CD4-positive, alpha-beta T cell treated with Interferon alpha-2 for 1 hour (primary cell): ENCODE measurements at places on chromosomes 13 and 19.

DNA sequence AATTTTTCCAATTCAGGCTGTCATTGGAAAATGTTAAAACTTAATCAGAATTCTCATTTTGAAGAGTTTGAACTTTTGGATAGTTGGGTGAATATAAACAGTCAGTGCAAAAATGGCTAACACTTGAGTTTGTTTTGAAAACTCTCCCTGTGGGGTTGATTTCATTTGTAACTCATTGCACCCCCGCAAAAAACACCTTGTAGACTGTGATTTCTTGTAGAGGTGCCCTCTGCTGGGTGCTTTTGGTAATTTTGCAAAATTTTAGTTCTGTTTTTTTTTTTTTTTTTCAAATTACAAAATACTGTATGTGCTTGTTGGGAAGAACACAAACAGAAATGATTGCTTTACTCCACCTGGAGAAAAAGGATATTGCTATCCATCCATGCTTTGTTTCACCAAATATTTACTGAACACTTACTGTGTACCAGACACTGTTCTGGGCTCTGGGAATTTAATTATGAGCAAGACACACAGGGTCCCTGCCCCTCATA, 28.2 kb upstream of the GPI start:
- peak; percentile 70 for DNase-seq

DNA sequence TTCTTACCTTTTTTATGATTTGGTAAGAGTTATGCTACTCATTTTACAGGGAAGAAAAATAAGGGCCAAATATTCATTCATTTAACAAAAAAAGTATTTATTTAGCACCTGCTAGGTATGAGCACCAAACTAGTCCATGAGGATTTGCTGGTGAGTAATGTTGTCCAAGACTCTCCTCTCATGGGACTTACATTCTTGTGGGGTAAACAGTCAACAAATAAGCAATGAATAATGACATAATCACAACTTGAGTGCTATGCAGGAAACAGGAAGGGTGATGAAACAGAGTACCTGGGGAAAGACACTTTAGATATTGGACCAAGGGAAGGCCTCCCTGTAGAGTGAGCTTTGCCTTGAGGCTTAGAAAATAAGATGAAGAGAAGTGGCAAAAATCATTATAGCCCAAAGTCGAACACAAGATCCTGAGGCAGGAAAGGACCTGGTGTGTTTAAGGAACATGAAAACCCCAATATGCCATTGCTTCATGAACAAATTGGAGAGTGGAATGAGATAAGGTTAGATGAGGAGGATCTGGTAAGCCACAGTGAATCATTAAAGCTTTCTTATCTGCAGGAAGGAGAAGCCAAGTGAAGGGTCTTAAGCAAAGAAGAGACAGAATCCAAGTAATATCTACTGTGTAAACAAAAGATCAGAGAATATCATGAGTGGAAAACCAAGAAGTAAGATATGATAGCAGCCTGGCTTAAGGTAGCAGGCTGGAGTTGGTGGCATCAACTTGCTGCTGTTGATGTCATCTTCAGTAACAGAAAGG, 294.5 kb upstream of the NBEA start:
- DNase-seq = no peak

DNA sequence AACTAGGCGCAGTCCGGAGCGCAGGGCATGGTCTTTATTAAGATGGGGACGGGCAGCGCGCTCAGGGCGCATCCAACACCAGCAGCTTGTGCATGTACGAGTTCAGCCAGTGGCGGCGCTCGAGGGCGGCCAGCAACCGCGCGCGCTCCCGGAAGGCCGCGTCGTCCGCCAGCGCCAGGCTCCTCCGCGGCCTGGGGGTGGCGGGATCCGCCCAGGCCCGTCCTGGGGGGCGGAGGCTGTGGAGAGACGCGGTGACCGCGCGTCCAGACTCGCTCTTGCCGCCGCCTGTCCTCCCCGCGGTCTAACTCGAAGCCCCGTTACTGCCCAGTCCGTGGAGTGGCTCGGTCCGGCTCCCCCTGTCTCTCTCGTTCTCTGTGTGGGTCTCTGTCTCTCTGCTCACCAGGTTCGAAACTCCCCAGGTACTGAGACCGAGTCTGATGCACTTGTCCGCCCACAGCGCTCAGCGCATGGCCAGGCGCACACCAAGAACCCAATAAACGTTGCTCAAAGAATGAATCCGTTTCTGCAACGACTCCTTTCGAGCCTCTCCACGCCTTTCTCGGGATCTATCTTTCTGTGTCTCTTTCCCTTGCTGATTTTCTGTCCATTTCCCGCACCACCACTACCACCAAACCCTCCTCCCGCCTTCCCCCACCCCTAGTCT, 702 bp downstream of the PTH2 start:
- DNase-seq = peak; percentile 65

- DNase-seq = no peak
Observed at GRCh38 chr19:13120817-13121216, 2.8 kb downstream of the NACC1 start.
